Stimulated activated CD8-positive, alpha-beta memory T cell treated with anti-CD3 and anti-CD28 coated beads, Interleukin-4, amount 100 ng/mL, for 4 hours (primary cell): ENCODE measurements at places on chromosomes 2 and 18.

DNA sequence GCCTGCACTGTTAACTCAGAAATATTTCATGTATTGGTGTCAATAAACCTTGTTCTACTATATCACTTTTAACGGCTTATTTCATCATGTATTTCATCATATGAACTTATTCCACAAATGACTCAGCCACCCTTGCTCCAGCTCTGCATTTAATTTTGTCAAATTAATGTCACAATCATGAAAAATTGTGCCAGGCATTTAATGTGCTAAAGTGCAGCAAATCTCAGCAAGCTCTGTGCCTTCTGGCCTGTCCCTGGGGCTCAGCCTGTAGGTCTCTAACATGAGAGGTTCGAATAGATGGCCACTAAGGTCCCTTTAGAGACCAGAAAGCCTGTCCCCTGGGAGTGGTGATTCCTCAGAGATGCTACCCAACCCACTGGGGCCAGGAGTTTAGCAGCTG lies 28.6 kb downstream of the BOD1L2 start:
- DNase-seq = no peak

DNA sequence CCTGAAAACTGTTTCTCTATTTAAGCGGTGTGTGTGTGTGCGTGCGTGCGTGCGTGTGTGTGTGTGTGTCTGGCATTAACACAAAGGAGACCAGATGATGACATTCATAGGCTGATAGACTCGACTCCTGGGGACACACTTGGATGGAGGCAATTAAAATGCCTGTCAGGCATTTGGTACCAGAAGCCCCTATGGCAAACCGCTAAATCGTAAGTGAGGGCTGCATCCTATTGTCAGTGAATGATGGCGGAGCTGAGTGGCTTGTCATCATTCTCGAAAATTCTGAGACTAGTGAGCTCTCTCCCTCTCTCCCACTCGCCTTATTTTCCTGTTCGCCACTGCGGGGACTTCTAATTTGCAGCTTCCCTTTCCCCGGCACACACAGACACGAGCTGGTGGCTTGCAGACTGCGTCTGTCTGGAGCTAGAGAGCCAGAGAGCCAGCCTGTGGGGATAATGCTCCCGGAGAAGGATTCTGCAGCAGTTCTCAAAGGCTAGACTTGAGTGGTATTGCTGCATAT lies 155.4 kb downstream of the MAP2 start:
- DNase-seq = no peak

GRCh38 chr2:41900101-41900577 lies 147.7 kb upstream of the PKDCC start:
- DNase-seq = no peak

GRCh38 chr18:34153711-34154110 lies 71.0 kb downstream of the NOL4 start:
- no peak for DNase-seq
